CD4-positive, alpha-beta T cell treated with Interleukin-1 beta for 1 hour (primary cell): ENCODE measurements at places on chromosomes 3 and 15.

- DNase-seq: no peak
Observed at GRCh38 chr3:62167566-62168262, 205.6 kb downstream of the FEZF2 start.

GRCh38 chr15:25967116-25967515 is 104.0 kb upstream of the ATP10A start:
- DNase-seq: no peak

DNA sequence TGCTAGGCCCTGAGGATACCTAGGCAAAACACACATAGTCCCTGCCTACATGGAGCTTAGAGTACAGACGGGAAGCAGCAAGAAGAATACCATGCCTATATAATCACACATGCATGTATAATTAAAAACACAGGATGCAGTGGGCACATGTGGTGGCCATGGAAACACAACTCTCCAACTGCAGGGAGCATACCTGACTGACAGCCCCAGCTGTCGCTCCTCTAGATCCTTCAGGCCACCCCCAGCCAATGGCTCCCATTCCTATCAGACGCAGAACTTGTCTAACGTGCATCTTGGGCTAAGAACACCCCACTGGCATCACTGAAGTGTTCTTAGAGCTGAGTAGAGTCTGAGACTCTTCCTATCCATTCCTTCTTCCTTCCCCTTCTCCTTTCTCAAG is 125.5 kb upstream of the FRMD4B start:
- no peak for DNase-seq

DNA sequence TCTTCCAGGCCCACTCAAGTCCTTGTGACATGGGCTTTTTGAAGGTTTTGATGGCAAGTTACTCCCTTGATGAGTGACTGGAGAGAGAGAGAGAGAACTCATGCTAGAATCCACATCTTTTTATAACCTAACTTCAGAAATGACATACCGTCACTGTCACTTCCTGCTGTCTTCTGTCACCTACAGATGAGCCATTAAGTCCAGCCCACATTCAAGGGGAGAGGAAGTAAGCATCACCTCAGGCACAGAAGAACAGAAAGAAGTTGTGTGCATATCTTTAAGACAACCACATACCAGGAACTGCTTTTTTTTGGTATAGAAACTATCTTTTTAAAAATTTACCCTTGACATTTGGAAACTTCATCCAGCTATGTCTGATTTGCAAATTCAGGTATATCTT is 16.6 kb upstream of the TXNRD3 start:
- DNase-seq: no peak

- DNase-seq: no peak
Observed at GRCh38 chr3:81684751-81685395, 76.6 kb downstream of the GBE1 start.

- DNase-seq: no peak
Observed at GRCh38 chr15:71048913-71049675, 66.2 kb upstream of the THSD4 start.

DNA sequence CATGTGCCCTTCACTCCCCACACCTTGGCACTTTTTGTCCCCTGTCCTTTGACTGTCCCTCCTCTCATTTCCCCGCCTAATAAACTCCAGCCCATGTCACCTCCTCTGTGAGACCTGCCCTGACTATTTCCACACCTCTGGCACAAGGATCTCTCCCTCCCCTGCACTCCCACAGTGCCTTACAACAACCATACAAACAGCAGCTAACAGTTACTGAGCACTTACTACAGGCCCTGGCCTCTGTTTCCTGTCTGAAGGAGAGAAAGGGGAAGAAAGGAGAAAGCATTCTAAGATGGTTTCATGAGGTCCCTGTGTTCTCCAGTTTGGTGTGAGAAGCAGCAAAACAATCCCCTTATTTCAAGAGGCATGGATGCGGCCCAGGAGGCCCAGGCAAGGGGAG is 20.0 kb upstream of the TRH start:
- no peak for DNase-seq

DNA sequence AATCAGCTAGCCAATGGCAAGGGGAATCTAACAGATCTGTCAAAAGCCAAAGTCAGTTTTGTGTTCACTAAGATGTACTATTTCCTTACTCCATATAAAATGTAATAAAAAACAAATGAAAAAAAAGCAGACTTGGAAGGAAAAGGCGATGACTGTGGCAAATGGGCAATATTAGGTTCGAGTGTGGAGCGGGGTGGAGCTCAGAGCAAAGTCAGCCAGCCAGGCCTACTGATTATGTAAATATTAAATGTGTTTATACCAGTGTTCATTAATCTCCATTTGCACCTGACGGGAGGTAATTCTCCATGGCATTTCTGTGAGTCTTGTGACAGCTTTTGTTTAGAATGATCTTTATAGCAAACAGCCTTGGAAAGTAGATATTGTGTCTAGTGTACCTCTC is 96.2 kb upstream of the KCNMB2 start:
- DNase-seq: no peak

DNA sequence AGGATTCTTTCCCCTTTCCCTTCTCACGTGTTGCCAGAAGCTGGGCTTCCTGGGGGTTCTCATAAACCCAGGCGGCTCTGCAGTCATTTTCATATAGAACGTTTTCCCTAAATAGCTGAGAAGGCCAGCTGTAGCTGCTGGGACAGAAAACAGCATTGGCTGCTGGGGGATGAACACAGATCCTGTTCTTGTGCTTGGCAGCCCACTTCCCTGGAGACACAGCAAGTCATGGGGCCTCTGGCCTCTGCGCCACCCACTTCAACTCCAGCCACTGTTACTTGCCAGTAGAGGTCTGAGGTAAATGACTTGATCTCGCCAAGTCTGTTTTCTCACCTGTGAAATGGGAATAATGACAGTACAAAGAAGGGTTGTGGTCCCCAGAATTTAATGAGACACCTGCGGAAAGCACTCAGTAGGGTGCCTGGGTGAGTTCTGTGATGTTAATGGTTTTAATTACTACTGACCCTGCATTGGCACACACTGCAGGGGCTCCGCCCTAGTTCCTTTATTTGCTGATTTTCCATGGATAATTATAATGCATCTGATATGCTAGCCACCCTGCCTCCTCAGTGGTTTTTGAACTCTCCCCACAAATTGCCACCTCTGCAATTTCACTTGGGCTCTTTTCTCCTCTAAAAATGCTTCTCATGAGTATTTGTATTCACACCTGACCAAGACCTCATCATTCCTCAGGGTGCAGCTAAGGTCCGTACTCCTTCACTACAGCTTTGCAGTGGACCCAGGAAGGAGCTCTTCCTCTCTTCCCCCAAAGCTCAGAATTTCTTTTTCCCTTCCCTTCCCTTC is 274.7 kb downstream of the RPLP1 start:
- no peak for DNase-seq

- DNase-seq: no peak
Observed at GRCh38 chr3:24608701-24609390, 114.2 kb upstream of the THRB start.

- no peak for DNase-seq
Observed at GRCh38 chr3:98800401-98800800, 37.3 kb downstream of the ST3GAL6 start.

DNA sequence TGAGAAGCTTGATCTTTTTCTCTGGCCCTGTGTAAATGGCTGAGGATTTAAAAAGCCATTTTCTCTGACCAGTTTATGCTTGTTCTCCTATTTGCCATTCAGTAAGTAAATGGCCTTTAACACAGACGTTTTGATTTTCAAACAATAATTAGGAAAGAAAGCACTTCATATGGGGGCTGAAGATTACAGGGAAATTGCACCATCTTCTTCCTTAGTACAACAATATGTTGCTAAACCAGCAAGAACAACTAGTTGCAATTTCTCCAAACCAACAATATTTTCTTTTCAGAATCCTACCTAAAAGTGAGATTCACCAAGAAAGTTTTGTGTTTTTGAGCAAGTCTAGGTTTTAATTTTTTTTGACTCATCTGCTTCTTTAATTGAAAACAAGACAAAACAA is 80.5 kb upstream of the CCNL1 start:
- no peak for DNase-seq

- DNase-seq: no peak
Observed at GRCh38 chr3:196240424-196240823, 24.1 kb downstream of the SLC51A start.

DNA sequence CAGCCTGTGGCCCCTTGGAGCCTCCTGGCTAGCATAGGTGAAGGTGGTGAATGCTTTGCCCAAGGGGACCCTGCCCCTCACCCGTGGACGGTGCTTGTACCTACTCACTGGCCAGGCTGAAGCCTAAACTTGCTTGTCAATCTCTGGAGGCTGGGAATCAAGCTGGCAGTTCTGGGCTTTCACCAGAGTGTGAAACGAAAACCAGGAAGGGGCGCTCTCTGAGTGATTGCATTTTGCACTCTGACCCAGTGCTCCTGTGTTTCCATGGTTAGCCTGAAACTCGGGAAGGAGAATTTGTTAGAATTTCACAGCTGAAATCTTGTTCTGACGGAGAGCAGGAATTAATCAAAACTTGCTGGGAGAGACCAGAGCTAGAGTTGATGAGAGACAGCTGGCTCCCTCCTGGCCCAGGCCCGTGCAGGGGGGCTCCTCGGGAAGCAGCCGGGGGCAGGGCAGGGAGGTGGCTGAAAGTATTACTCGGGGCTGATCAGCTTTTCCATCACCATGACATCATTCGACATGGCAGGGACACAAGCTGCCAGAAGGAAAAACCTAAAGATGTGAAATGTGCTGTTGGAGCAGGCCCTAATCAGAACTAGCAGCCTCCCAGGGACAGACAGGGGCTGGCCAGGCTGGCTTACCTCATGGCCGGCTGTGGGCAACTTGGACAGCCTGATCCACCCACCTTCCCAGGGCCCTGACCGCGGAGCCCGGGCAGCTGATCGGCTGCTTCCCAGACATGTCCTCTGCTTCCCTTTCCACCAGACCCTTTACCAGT is 323.6 kb upstream of the CTDSPL start:
- DNase-seq: no peak

GRCh38 chr3:18334837-18335601 is 90.1 kb downstream of the SATB1 start:
- DNase-seq: no peak
